ENCODE measurements at places on chromosomes 6 and 20.

DNA sequence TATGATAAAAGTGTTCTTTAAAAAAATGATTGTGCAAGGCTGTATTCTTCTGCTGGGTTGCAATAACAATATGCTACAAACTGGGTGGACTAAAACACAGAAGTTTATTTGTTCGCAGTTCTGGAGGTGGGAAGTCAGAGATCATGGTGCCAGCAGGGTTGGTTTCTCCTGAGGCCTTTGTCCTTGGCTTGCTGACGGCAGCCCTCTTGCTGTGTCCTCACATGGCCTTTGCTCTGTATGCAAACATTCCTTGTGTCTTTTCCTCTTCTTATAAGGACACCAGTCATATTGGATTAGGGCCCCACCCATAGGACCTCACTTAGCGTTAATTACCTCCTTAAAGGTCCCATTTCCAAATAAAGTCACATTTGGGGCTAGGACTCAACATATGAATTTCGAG, 220.4 kb downstream of the SAMD5 start:
- no peak for DNase-seq

DNA sequence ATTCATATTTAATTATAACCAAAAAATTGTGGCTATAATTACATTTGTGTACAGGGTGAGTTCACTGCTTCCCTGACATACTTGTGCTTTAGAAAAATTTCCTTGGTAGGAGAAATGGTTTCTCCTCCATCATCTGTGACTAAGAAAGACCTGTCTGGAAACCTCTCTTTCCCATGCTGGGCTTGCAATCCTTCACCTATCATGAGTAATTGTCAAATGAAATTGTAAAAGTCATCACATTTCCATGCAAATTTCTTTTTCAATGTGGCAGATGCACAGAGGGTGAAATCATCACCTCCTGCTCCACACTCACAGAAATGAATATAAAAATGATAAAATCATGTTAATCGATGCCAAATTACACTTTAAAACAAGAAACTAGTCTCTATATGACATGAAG, 1.5 kb upstream of the SIRPB1 start:
- DNase-seq: no peak

DNA sequence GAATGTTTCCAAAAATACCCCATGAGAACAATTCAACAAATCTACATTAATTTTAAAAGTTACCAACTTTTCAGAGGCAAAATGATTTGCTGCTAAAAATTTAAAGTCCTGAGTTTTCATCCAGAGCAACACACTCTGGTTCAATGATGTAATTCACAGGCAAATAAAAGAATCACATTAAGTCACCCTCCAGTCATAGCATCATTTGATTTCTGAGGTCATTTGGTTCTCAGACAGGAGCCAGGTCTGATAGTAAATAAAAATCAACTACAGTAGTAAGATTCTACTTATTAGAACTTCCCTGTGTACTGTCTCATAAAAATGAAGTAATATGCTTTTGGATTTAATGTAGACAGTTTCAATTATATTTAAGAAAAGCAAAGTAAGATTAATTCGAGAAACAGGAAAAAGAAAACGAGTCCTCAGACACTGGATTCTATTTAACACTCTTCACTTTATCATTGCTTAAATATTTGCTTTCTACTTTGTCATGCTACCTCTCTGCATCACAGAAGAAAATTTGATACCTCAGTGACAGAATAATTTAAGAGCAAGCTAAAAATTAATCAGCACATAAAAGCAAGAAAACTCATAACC, 25.8 kb downstream of the MAP7 start:
- DNase-seq: no peak

GRCh38 chr6:138533667-138534066, 34.4 kb upstream of the NHSL1 start:
- DNase-seq: no peak

Measured in fibroblast of upper back skin (primary cell).